Activated T-cell treated with anti-CD3 and anti-CD28 coated beads, Interleukin-2, amount 50 U/mL, for 72 hours (primary cell): ENCODE measurements at places on chromosomes 7 and 10. TPM values are rescaled to one million over a fixed set of nuclear protein-coding genes. Genes with fewer than 3 reads are reported as not detected.

The CUX1 gene
- total RNA-seq: 24.7 TPM

The CPED1 gene
- not detected for total RNA-seq

The WNT8B gene
- 0.22 TPM for total RNA-seq

The PTPRZ1 gene
- not detected for total RNA-seq

- H3K36me3 ChIP-seq: no peaks in the 10 kb centered on the region
- H3K27me3 ChIP-seq: no peaks in the 10 kb centered on the region
- no peaks in the 10 kb centered on the region for H3K4me1 ChIP-seq
- DNase-seq: no peak
These were observed 220.4 kb downstream of the HDAC9 start for GRCh38 chr7:18715988-18716387.

GRCh38 chr7:110531186-110531585, 559.7 kb upstream of the LRRN3 start:
- DNase-seq: no peak
- H3K27ac ChIP-seq: no peak overlapping the region
- H3K27me3 ChIP-seq: no peaks in the 10 kb centered on the region

- H3K4me3 ChIP-seq: no peak overlapping the region
- H3K4me1 ChIP-seq: no peaks in the 10 kb centered on the region
- H3K36me3 ChIP-seq: no peaks in the 10 kb centered on the region
- DNase-seq: no peak
These were observed 1212.3 kb downstream of the NXPH1 start for GRCh38 chr7:9645756-9646155.
